ENCODE measurements at places on chromosomes 11 and 22.

DNA sequence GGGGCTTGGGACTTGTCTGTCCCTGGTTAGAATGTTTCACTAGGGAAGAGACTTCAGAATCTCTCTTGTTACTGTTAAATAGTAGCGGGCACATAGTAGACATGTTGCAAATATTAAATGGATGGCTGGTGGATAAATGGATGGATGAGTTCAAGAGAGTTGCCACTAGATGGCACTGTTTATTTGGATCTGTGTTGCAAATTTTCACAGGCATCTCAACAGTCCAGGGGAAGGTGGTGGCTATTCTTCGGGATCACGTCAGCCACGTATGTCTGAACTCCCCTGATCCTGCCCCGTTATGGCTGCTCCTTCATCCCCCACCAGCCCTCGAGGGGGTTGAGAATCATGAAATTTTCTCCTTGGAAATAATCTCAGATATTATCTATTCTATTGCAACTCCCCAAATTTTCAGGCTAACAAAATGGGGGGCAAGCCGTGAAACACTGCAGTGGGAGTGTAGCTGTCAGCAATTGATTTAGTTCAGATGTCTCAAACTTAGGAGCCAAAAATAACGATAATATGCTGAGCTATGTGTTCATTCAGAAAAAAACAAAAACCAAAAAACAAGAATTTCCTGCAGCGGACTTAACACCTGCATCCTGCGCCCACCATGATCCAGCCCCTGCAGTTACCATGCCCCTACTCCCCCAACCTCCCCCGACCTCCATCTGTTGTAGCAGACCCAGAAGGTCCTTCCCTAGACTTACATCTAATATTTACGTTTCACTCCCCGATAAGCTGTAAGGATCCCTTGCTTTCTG is 29.1 kb upstream of the BIRC3 start:
- DNase-seq = peak; percentile 67

GRCh38 chr22:42269432-42270175 is 849 bp downstream of the TCF20 start:
- DNase-seq = peak; percentile 74

- DNase-seq = peak; percentile 94
These were observed at the start of gene HIKESHI for GRCh38 chr11:86302092-86302793. Gene HIKESHI, plus strand, starts transcription at chr11:86302240. Its CDS starts 209 bp downstream, at chr11:86302449.

DNA sequence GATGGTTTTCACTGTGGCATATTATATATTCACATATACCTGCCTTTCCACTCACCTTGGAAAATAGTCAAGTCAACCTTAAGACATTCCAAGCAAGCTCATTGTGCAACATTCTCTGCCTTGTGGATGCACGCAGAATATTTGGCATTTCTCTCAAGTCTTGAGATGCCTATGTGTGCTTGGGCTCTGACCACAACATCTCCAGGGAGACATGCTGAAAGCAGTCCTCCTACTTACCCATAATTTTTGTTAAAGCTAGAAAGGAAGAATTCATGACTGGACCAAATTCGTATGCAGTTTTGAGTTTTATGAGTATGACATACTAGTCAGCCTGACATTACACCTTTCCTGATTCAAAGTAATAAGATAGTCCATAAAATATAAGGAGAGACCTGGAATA is 684.0 kb downstream of the OPCML start:
- no peak for DNase-seq

DNA sequence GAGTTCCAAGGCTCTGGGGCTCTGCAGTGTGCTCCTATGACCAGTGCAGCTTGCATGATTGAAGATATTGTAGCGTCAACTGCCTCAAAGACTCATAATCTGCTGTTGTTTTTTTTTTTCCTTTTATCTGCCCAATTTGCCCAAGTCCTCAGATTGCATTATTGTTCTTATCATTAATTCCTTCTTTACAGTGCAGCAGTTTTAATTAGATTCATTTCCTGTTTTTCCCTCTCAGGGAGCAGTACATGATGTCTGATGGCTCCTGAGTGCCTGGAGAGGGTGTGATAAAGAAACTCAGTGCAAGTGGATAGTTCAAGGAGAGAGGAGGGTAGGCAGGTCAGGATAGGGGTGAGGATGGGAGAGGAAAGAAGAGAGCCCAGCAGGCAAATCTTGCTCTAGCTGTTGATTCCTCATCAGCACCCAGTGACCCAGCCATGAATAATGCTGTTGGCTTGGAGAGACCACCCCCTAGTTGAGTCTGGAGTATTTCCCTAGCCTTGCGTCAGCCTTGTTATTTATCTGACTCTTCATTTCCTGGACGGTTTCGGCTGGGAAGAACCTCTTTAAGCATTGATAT is 219.6 kb upstream of the SESN3 start:
- no peak for DNase-seq

DNA sequence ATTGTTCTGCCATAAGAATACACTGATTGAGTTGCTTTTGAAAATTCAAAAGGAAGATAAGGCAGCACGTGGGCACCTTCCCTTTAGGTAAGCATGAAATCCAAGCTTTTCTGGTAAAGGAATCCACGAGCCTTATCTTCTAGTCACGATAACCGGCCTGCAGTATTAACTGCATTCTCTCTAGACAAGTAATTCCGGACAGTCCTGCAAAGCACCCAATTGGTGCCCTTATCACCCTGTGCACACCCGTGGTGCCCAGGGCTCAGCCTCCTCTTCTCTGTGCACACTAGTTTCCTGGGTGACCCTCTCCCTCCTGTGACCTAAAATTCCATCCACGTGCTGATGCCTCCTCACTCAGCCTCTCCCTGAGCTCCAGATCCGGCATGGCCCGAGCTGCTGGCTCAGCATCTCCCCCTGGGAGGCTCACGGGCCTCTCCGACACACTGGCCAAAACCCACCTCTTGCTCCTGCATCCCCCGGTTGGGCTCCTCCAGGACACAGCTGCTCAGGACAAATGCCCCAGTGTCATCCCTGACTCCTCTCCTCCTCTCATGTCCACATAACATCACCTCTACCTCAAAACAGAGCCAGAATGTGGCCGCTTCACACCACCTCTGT is 63.7 kb downstream of the PACSIN2 start:
- DNase-seq = no peak

DNA sequence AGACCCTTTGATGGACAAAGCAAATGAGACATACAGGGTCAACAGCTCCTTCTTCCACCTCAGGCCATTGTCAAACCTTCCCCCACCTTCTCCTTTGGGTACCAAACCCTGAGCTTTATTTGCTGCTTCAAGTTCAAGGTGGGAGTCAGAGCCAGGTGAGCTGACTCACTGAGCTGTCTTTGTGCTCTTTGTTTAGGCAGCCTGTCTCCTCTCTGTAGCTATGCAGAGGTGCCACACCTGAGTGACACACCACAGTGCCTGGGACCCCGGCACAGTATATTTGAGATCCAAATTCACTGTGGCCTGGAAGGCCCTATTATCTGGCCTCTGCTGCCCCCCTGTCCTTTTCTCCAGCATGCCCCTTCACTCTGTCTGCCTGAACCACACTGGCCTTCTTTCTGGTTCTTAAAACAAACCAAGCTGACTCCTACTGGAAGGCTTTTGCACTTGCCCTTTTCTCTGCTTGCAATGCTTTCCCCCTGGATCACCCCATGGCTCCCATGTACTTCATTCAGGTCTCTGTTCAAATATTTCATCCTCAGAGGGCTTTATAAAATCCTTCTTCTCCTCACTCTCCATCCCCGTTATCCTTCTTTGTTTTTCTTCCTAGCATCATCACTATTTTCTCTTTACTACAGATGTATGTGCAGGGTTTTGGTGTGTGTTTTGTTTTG is 16.1 kb downstream of the LMO2 start:
- no peak for DNase-seq

DNA sequence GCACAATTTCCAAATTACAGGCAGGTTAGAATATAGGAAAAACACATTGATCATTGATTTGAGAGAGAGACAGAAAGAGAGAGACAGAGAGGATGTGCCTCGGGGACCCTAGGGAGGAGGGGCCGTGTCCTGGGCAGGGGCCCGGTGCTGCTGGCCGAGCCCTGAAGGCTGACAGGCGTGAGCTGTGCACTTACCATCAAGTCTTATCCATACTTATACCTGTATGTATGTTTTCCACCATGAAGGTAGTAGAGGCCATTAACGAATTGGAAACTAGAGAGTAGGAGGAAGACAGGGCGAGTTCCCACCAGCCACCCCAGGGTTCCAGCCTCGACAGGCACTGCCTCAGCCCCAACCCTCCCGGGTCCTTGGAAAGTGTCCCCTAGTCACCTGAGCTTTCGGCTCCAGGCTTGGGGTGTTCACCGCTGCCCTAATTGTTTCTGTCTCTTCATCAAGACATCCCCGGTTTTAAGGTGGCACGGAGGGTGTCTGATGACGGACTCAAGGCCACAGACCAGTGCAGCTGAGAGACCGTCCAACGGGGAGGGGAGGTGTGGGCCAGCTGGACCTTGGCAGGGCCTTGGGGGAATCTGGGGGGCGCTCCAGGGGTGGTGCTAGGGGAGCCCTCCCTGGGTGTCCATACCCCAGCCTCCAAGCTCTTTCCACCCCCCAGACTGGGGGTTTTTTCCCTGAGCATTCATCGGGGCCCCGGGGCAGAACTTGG is 431.3 kb downstream of the TBC1D22A start:
- DNase-seq = no peak

DNA sequence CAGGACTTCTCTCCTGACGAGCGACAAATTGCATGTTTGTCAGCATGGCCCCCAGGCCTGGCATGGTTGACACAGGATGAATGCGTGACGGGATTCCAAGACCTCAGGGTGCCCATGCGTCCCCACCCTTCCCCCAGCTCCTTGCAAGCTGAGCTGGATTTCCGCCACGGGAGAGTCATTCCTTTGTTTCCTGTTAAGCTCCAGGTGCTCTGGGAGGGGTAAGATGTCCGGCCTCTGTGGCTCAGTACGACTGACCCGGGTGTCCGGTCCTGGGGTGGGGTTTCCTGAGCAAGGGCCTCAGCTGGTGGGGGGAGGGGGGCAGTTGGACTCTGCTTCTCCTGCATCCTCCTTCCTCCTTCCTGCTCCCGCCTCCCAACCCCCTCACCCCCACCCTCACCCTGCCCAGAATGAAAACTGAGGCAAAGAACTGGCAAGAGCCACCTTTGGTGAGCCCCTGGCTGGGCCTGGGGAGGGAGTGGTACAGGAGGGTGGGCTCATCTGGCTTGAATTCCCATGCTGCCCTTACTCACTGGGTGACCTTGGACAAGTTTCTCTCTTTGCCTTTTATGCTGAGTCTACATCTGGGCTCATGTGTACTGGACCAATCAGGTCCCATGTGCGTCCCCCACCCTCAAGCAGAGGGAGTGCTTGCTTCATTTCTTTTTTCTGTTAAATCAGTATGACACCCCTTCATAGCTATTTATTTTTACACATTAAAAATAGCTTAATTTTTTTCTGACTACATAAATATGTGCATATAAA is 2.5 kb downstream of the CDC42EP2 start:
- DNase-seq = peak; percentile 86

DNA sequence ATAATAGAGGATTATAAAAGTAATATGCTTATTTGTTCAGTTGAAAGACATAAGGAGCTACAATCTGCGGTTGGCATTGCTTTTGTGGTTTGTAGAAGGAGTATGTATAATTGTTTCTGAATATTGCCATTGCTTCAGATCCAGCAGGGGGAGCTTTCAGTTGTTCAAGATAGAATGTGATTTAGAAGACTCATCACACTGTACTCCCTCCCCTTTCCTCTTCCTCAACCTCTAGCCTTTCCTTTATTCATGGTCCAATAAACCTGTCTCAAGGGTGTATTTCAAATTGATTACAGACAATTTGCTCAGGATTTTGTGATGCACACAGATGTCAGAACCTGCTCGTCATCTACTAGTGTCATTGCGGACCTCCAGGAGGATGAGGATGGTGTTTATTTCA is 9.8 kb downstream of the PRMT3 start:
- DNase-seq = no peak

GRCh38 chr22:19396561-19396933 is 35.0 kb downstream of the HIRA start:
- DNase-seq = no peak

DNA sequence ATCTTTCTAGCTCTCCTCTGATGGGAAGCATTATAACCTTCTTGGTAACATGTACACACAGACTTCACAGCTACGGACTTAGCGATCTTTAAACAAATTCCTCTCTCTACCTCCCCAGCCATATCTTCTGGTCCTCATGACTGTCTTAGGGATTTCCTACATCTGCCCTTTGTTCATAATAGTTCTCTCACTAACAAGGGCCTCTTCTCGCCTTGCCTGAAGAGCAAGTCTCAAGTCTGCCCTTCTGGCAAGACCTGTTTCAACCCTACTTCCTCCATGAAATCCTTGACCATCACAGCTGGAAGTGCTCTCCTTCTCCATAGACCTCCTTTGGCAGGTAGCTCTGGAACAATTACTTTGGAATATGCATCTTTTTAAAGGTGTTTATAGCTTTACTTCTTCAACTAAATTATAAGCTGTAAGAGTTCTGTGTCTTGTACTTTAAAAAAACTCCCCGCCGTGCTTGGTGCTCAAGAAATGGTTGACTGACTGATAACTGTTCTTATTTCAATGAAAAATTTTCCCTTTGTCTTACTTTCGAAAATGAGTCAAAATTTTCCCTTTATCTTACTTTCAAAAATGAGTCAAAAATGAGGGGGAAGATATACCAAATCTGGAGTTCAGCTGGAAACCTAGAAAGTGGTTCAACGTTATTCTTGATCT is 34.7 kb downstream of the SNX19 start:
- DNase-seq = no peak

- no peak for DNase-seq
These were observed 26.0 kb downstream of the CLDN25 start for GRCh38 chr11:113805640-113806039.

DNA sequence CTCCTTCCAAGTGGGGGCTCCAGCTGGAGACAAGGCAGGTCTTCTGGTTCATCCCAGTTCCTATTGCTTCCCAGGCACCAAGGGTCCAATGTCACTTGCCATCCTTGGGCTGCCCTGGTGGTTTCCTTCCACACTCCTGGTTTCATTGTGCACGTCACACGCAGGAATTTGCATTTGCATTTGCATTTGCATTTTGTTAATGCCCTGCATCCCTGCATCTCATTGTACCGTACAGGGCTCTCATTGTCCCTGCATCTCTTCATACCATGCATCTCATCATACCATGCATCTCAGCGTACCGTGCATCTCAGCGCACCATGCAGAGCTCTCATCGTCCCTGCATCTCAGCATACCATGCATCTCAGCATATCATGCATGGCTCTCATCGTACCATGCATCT is 112.2 kb upstream of the SYT13 start:
- DNase-seq = peak; percentile 9

DNA sequence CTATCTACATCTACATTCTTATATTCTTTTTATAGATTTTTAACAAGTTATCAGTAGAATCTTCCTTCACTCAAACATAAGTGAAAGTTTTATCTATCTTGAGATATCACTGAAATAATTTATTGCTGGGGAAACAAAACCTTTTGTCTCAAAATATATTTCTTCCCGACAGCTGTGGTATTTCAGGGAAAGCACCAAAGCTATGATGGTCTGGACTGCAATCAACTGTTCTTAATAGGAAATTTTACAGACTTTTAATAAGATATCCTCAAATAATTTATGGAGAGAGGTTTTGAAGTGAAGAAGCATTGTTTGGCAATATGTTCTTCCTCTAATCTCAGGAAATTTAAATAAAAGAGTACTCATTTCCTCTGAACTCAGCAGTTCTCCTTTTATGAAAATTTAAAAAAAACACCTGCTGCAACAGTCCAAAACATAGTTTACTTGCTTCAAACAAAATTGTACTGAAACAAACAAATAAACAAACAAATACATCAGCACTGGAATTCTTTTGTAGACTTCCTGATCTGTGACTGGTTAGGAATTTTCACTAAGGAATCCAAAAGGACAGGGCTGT is 33.9 kb upstream of the EIF3M start:
- DNase-seq = no peak
